ENCODE measurements at places on chromosomes 6 and 20.

DNA sequence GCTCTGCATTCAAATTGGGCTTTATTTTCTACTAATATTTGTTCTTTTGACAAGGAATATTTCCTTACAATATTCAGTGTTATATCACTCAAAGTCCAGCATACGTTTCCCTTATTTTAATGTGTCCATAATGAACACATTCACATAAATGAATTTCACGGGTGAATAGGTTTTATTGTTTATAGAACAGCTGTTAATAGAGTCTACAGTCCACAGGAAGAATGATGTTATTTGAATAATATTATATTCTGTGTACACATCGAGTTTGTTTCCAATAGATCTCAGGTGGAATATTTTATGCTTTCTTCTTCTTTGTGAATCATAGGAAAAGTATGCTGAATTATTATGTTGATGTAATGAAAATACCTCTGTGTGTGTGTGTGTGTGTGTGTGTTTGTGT is 582.4 kb downstream of the CDH26 start:
- DNase-seq = no peak

DNA sequence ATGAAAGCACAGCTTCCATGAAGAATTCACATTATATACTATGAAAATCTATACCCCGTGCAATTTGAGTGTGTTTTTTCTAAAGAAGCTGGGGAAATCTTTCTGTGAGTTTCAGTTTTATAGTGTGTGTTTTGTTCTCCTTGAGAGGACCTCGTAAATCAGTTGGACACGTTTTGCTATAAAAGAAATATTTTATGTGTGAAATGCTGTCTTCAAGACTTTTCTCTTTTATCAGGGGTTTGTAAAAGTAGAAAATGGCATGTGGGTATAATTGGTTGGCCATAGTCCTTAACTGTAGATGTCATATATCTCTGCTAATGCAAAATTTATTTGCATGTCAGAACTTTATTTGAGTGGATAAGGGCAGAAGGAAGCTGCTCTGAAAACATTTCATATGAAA is 186.2 kb downstream of the CDH4 start:
- no peak for DNase-seq

- peak; percentile 58 for DNase-seq
These were observed 6.2 kb downstream of the LINC00237 start for GRCh38 chr20:21099751-21100577.

DNA sequence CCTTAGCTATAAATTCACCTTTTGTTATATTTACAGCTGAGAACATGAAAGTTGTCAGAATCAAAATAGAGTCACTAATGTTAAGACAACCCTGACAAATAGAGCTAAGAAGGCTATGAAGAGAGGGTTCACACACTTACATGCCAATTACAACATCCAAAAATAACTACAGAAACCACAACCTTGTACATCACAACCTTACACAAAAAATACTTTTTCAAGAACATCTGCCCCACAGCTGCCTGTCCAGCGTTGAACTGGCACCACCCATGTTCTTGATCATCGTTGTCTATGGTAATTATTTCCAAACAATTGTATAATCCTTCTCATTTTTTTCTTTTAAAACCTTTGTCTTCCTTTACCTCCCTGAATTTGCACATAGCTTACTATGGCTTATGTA is 231.2 kb upstream of the FKBP1C start:
- DNase-seq = no peak

DNA sequence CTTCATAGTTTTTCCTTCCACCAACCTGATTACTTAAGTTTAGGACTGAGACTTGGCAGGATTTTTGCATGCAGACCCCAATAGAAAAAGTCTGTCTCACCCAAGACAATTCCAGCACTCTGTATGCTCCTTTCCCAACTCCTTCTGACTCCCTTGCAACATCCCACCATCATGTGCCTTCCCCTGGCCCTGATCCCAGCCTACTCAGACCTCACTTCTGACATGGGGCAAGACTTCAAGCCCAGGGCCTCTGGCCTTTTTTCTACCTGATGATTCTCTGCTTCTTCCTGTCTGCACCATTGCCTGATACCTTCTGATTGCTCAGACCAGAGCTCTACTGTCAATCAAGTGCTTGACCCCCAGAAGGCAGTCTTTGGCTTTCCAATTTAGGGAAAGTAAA is 96.6 kb downstream of the HAO1 start:
- peak; percentile 42 for DNase-seq

- DNase-seq = peak; percentile 36
These were observed 393.6 kb downstream of the CD83 start for GRCh38 chr6:14511061-14511586.

GRCh38 chr6:130725551-130725950 is 101.7 kb upstream of the SMLR1 start:
- DNase-seq = no peak

GRCh38 chr6:125753937-125754259 is 4.5 kb downstream of the HEY2 start:
- DNase-seq = no peak

GRCh38 chr6:10403385-10404106 is 11.3 kb downstream of the TFAP2A start:
- DNase-seq = peak; percentile 52

GRCh38 chr6:143629104-143630080 is 48.4 kb upstream of the PHACTR2 start:
- DNase-seq = peak; percentile 39

- DNase-seq = no peak
These were observed 19.8 kb downstream of the BFSP1 start for GRCh38 chr20:17511401-17511800.

DNA sequence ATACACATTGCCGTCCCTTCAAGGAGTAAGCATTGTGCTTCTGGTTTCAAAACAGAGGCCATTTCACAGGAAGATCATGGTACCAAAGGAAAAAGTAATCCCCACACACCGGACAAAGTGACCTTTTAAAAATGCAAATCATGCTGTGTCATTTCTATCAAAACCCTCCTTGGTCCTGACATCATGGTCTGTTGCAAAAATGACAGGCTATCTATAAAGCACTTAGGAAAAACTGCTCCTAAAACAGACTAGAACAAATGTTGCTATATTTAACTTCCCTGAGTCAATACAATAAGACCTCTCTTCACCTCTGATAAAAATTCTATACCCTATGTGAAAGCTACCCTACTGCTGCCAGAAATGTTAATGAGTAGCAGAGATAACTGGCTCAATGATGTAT is 353.6 kb upstream of the RUNX2 start:
- DNase-seq = no peak

- no peak for DNase-seq
These were observed 2.5 kb downstream of the CDK19 start for GRCh38 chr6:110812719-110813118.

- DNase-seq = peak; percentile 20
These were observed 267.7 kb downstream of the PRL start for GRCh38 chr6:22029171-22029570.
